ENCODE measurements at places on chromosomes 2 and 18. TPM values are rescaled to one million over a fixed set of nuclear protein-coding genes. Genes with fewer than 3 reads are reported as not detected.

The COLEC12 gene
- not detected for total RNA-seq

The APOB gene
- 2.0 TPM for total RNA-seq

The PAX8 gene
- total RNA-seq, result 1.3 TPM

The CHST10 gene
- total RNA-seq, result 5.8 TPM

The TMEM17 gene
- total RNA-seq, result 0.19 TPM

The POTEI gene
- not detected for total RNA-seq

The NDC80 gene
- 8.2 TPM for total RNA-seq

The TMEM37 gene
- not detected for total RNA-seq

The CRYBA2 gene
- total RNA-seq, result not detected

The FEV gene
- total RNA-seq, result not detected

The MRPL53 gene
- 64.1 TPM for total RNA-seq

The IHH gene
- total RNA-seq, result not detected

The GYPC gene
- 109 TPM for total RNA-seq

The GLI2 gene
- total RNA-seq, result not detected

The SERPINB4 gene
- total RNA-seq, result not detected

The ANKRD30BL gene
- not detected for total RNA-seq

The PTPN2 gene
- 57.2 TPM for total RNA-seq

The CCNYL1 gene
- 11.0 TPM for total RNA-seq

The IL1A gene
- not detected for total RNA-seq

The ESPNL gene
- total RNA-seq, result 0.44 TPM

The IL1RN gene
- total RNA-seq, result not detected

The SERPINB8 gene
- 18.8 TPM for total RNA-seq

The TCF7L1 gene
- total RNA-seq, result 0.07 TPM

The GALM gene
- 29.4 TPM for total RNA-seq

The CNTNAP5 gene
- not detected for total RNA-seq

The DUSP11 gene
- total RNA-seq, result 36.7 TPM

The PGAP1 gene
- 12.4 TPM for total RNA-seq

The ZNF516 gene
- 22.0 TPM for total RNA-seq

The C18orf54 gene
- 3.4 TPM for total RNA-seq

The CACNB4 gene
- 0.47 TPM for total RNA-seq

The SP9 gene
- total RNA-seq, result not detected

The TTN gene
- 29.3 TPM for total RNA-seq

The OSBPL1A gene
- 3.4 TPM for total RNA-seq

The MAP3K2 gene
- total RNA-seq, result 83.2 TPM

The RFX8 gene
- 0.23 TPM for total RNA-seq

The SH3RF3 gene
- total RNA-seq, result 3.6 TPM

The AGAP1 gene
- total RNA-seq, result 5.2 TPM

The DYNAP gene
- not detected for total RNA-seq

The IL36G gene
- total RNA-seq, result not detected

The FAM136A gene
- total RNA-seq, result 29.7 TPM

The PFN4 gene
- not detected for total RNA-seq

The NOTO gene
- total RNA-seq, result not detected

The L3MBTL4 gene
- total RNA-seq, result 1.6 TPM

The CAD gene
- 65.4 TPM for total RNA-seq

The IGFBP2 gene
- 2.1 TPM for total RNA-seq

The SIX2 gene
- total RNA-seq, result not detected

The RNPEPL1 gene
- total RNA-seq, result 87.6 TPM

The DAPL1 gene
- total RNA-seq, result not detected

The ACKR3 gene
- total RNA-seq, result 5.9 TPM

The SLC1A4 gene
- total RNA-seq, result 11.2 TPM

The MLPH gene
- total RNA-seq, result 0.55 TPM

The HNMT gene
- total RNA-seq, result 0.15 TPM

The AFF3 gene
- total RNA-seq, result 20.8 TPM
